ENCODE measurements at places on chromosomes 6 and 20. TPM values are rescaled to one million over a fixed set of nuclear protein-coding genes. Genes with fewer than 3 reads are reported as not detected.

GRCh38 chr6:14386668-14387067 lies 269.1 kb downstream of the CD83 start:
- no peak for DNase-seq

The KCNK16 gene
- not detected for total RNA-seq

DNA sequence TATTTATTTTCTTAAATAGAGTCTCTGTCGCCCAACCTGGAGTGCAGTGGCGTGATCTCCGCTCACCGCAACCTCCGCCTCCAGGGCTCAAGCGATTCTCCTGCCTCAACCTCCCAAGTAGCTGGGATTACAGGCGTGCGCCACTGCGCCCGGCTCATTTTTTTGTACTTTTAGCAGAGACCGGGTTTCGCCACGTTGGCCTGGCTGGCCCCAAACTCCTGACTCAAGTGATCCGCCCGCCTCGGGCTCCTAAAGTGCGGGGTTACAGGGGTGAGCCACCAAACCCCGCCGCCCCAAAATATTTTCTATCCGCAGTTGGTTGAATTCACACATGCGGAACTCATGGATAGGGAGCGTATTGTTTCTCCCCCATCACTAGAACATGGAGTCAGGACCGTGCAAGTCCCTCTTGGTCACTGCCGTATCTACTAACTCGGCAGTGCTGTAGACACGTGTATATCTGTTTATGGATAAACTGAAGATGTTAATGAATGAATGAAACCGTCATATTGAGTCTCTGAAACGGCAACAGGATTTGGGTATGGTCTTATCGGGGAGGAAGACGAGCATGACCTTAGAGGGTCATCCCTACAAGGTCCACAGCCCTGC lies 904 bp downstream of the MKKS start:
- no peak for DNase-seq

DNA sequence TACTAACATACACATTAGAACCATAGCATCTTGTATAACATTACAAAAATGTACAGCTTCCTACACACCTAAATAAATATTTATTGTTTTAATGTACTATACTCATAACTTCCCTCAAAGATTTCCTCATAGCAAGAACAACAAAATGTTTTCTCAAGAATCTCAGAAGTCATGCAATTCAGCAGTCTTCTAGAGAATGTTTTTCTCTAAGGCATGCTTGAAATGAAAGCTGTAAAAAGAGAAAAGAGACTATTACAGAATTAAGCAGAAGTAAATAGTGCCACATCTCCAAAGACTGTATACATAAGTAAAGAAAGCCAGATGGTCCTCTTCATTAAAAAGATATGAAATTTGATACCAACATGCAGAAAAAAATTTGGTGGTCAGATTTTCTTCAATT lies 672.2 kb downstream of the EPM2A start:
- DNase-seq: no peak

The PNPLA1 gene
- 1.4 TPM for total RNA-seq

The PROKR2 gene
- total RNA-seq: not detected

The KCNK15 gene
- total RNA-seq: 0.96 TPM

DNA sequence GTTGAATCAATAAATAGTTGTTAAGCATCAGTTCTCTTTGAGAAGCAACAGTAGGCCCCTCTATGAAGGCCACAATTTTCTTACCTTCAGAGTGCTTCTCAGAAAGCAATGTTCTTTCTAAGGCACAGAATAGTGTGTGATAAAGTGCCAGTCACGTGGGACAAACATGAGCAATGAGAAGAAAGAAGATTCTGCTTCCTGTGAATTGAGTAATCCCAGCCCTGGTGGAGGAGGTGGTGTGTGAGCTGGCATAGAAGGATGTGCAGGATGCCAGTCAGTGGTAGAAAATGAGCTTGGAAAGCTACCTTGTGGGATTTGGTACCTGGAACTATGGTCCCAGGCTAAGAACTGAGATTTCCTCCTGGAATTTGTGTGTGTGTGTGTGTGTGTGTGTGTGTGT lies 21.7 kb downstream of the KIZ start:
- no peak for DNase-seq

DNA sequence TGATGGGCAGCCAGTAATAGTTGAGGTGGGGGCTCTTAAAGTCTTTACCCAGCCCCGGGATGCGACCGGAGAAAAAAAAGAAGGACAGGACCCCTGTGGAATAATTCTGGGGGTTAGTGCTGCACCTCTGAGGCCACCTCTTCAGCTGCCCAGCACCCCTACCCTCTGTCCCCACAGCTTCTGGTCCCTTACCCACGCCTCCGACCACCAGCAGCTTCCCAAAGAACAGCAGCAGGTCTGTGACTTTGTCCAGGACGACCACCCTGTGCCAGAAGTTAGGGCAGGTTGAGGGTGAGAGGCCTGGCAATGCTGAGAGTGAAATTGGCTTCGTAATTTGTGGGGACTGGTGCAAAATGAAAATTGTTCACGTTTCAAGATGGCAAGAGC lies 2.2 kb upstream of the NEU1 start:
- no peak for DNase-seq

The UST gene
- 39.7 TPM for total RNA-seq

GRCh38 chr20:37095108-37095598 lies 644 bp downstream of the RBL1 start:
- peak; percentile 6 for DNase-seq

GRCh38 chr20:32870985-32871384 lies 12.3 kb downstream of the EFCAB8 start:
- DNase-seq: no peak

DNA sequence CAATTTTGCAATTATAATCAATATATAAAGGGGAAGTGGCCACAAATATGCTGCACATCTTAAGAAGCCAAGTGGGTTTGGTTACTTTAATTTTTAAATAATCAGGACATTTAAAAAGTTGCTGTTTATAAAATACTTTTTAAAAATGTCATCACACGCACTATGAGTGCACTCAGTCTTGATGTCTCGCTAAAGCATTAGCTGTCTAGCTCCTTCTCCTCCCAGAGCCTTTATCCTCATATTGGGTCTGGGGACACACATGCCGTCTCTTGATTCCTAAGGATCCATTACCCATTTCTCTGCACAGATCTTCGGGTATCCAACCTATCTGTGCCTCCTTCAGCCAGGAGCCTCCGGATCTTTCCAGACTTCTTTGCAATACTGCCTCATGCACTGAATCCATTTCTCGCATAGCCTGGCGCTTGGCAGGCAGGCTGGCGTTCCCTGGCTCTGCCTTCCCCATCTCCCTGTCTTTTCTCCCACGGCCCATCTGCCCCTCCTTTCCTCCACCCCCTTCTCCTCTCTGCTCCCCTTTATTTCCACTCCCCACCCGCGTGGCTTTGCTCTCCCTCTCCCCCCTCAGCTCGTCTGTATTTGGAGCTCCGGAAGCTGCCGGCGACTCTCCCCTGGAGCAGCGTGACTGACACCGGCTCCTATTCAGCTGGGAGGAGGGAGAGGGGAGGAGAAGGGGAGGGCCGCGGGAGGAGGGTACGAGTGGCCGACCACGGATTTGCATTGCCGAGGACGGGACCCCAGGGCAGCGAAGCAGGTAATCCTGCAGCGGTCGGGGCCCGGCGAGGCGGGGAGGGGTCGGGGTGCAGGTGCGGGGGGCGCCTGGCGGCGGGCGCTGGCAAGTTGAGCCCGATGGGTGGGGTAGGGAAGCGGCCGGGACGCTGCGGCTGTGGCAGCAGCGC lies at the start of gene CAP2:
CAP2 (plus strand) TSS at position 618 of the 914 bp plus-strand sequence. CDS start 27,961 bp downstream, outside the sequence.
- DNase-seq: peak; percentile 82

DNA sequence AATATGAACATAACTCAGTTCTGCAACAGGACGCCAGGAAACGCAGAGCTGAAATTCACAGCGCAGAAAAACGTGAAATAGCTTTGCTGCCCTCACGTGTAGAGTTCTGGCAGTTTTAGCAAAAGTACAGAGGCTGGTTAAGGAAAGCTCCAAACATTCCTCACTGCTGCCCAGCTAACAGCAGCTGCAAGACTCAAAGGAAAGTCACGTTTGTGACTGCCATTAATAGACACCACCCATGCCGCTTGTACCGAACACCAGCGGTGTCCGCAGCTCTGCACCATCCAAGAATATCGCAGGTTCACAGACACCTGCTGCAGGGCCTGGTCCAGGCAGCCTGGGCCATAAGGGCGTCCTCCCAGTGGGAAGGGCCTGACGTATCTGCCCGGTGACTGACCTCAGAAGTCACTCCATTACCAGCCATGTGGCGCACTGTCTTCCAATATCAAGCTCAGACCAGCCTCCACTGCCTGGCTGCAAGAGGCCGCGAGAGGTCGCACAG lies 61.4 kb downstream of the WDR27 start:
- DNase-seq: peak; percentile 47

Data from umbilical cord (tissue), 2 donors.